ENCODE measurements at places on chromosomes 4 and X. TPM values are rescaled to one million over a fixed set of nuclear protein-coding genes. Genes with fewer than 3 reads are reported as not detected.

Gene USP17L5
- not detected for total RNA-seq

Gene HAND2
- total RNA-seq, result 22.9 TPM

Gene TSR2
- 15.1 TPM for total RNA-seq

Gene RASGEF1B
- total RNA-seq, result 32.9 TPM

Gene MAGEB17
- total RNA-seq, result not detected

Gene TBC1D14
- total RNA-seq, result 40.8 TPM

Gene XPNPEP2
- 2.2 TPM for total RNA-seq

Gene POU4F2
- not detected for total RNA-seq

Data from stomach (tissue), 19 donors.